ENCODE measurements at places on chromosomes 16 and 17.

DNA sequence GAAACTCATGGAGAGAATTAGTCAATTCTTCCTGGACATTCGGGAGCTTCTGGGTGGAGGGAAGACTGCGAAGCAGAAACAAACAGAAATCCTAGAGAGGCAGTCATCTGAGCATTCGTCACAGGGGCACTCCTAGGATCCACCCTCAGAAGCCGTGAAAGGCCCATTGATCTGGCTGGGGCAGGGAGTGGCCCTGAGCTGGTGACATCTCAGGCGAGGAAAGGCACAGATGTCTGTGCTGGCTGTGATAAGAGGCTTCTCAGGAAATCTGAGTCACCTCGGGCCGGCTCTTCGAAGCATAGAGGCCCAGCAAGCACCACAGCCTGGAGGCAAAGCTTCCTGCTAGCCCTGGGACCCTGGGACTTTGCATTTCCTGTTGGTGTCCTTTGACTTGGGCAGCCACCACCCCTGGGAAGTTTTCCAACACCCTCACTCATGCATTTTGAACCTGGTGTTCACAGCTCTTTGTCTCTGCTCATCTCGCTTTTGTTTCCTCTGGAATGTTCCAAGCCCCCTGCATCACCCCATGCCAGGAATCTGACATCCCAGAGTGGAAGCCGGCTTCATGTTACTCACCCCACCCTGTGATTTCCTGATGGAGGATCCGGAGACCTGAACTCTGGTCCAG lies 23.3 kb upstream of the CDRT4 start:
- DNase-seq, result peak; percentile 51

DNA sequence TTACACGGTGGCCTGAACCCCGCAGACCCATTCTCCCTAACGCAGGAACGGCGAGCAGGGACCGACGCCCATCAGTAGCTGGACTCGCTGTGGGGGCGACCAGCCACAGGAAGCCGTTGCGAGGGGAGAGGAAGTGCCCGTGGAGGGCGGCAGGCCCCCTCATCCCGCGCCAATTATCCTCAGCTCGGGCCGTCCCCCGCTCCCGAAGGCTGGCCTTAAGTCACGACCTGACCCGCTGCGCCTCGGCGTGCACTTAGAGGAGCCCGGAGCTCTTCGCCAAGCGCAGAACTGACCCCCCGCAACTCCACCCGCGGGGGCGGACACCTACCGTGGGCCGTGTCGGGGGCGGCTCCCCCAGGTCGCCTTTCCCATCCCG lies 401 bp downstream of the ARL16 start:
- no peak for DNase-seq

DNA sequence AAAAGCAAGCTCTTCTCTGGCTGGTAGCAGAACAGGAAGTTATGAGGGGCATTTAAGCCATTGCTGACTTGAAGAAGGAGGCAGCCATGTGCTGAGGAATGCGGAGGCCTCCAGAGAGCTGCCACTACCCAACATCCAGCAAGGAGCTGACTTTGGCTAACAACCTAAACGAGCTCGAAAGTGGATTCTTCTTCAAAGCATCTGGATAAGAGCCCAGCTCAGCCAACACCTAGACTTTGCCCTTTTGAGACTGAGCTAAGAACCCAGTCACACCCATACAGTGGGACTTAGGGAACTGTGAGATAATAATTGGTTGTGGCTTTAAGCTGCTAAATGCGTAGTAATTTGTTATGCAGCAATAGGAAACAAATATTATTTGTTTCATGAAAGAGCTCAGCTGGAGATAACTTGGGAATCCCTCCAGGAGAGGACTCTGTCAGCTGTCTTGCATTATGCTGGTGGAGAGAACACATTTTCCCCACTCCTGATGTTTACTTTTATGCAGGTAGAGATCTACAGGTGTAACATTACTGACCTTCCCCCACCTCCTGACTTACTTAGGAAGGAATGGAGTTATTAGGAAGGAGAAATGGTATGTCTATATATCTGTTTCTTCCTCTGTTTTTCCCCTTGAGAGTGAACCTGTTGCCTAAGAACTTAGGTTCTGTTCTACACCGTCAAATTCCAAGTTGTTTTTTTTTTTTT lies 52.7 kb upstream of the ZNF629 start:
- no peak for DNase-seq

GRCh38 chr17:48972749-48973097 lies 4.3 kb upstream of the GIP start:
- no peak for DNase-seq

DNA sequence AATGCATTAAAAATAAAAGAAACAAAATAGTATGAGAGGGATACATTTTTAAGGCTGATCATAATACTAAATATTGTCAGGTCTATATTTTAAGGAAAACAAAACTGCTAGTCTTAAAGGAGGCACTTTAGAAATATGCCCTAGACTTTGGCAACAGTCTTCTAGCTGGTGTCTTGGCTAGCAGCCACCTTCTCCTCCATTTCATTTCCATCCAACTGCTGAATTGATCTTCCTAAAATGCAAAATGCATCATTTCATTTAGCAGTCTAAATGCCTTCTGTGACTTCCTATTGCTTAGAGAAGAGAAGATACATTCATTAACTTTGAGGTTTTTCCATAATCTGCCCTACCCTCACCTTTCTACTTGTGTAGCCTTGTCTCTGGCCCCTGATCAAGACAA lies 1404.1 kb downstream of the CDH11 start:
- DNase-seq, result no peak

DNA sequence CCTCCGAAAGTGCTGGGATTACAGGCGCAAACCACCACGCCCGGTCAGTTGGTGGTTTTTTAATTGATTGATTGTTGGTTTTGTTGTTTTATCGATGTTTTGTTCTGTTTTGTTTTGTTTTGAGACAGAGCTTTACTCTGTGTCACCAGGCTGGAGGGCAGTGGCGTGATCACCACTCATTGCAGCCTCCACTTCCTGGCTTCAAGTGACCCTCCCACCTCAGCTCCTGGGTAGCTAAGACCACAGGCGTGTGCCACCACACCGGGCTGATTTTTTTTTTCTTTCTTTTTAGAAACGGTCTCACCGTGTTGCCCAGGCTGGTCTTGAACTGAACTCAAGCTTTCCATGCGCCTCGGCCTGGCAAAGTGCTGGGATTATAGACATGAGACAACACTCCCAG lies 12.4 kb downstream of the FAM234A start:
- no peak for DNase-seq

- peak; percentile 67 for DNase-seq
Observed at GRCh38 chr17:59838052-59838916, 54.5 kb downstream of the TUBD1 start.

DNA sequence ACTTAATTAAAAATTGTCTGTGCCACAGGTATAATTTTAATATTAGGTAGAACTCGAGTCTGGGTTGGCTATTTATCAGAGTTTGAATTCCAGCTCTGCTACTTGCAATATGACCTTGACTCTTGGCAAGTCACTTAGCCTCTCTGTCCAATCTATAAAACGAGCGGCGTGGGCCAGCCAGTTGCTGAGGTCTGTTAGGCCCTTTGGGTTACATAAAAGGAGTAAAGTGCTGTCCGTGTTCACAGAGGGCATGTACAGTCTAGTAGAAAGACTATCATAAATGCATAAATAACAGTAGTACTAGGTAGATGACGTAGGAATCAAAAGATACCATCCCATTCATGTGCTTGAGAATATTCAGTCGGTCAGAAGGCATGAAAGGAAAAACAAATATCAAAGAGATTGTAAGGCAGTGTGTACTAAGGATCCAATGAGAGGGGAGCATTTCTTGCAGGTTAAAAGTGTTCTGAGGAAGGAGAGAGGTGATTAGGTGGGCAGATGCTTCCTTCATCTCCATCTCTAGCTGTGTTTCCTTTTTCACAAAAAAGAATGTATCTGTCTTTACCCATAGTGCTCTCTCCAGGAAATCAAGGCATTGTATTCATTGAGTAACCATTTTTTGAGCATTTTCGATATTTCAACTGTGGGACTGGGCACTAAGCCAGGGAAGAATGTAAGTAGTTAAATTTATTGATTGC lies 2.4 kb downstream of the TNRC6A start:
- DNase-seq, result no peak

DNA sequence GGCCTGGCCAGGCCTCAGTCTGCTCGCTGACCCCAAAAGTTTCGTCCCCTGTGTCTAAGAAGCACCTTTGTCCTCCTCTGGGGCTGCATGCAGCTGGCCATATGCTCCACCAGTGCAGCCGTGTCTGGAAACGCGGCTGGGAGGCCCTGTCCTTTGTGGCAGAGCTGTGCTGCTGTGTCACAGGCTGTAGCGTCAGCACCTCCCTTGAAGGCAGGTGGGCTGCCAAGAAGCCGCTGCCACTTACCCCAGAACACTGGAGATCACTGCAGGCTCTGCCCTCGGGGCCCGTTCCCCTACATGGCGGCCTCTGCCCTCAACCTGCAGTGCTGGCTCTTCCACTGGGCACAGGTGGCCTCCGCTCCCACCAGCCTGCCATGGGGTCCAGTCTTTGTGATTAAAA lies 15.7 kb upstream of the MC1R start:
- DNase-seq, result no peak

GRCh38 chr17:45150911-45151809 lies 2.9 kb downstream of the HEXIM1 start:
- no peak for DNase-seq

GRCh38 chr17:33889040-33889439 lies 366.0 kb upstream of the CCL2 start:
- no peak for DNase-seq

- no peak for DNase-seq
Observed at GRCh38 chr16:89084411-89084810, 9.2 kb upstream of the ACSF3 start.

- DNase-seq, result no peak
Observed at GRCh38 chr17:48640858-48641180, 14.7 kb upstream of the HOXB9 start.

GRCh38 chr17:27764589-27764988 lies 35.7 kb downstream of the NOS2 start:
- no peak for DNase-seq

GRCh38 chr17:58376472-58377000 lies 24.5 kb upstream of the SUPT4H1 start:
- no peak for DNase-seq

- no peak for DNase-seq
Observed at GRCh38 chr17:56447171-56447570, 146.3 kb upstream of the NOG start.

DNA sequence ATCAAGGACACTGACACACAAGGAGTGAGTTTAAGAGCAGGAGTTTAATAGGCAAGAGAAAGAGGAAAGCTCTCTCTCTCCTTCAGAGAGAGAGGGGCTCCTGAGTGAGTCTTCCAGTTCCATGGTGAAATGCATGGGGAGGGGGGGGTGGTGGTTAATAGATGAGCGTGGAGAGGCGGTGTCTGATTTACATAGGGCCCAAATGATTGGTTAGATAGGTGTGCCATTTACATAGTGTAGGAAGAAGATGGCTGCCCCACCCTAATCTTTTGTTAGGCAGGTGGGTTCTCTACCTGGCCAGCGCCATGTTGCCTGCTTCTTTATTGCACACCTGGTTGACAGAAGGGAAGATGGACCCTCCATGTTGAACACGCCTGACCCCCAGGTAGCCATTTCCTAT lies 250.0 kb upstream of the CACNG5 start:
- DNase-seq, result no peak

DNA sequence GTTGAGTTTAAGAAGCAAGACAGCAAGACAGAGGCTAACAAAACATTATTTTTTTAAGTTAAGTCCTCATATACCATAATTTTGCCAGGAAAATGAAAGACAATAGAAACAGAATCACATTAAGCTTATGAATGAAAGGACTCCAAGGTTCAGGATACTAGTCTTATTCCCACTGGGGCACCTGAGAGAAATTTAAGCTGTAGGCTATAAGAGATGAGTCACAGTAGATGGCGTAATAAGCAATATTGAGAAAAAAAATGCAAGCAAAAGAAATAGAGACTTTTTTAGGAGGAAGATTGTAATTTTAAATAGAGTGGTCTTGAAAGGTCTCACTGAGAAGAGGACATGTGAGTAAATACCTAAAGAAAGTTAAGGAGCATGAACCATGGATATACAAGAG lies 57.1 kb upstream of the KIF2B start:
- DNase-seq, result no peak

GRCh38 chr16:64478252-64478906 lies 643.5 kb downstream of the CDH11 start:
- DNase-seq, result no peak

- no peak for DNase-seq
Observed at GRCh38 chr17:43827596-43827995, 5.3 kb downstream of the MPP3 start.

GRCh38 chr17:19539841-19540311 lies 6.2 kb downstream of the SLC47A1 start:
- DNase-seq, result no peak

DNA sequence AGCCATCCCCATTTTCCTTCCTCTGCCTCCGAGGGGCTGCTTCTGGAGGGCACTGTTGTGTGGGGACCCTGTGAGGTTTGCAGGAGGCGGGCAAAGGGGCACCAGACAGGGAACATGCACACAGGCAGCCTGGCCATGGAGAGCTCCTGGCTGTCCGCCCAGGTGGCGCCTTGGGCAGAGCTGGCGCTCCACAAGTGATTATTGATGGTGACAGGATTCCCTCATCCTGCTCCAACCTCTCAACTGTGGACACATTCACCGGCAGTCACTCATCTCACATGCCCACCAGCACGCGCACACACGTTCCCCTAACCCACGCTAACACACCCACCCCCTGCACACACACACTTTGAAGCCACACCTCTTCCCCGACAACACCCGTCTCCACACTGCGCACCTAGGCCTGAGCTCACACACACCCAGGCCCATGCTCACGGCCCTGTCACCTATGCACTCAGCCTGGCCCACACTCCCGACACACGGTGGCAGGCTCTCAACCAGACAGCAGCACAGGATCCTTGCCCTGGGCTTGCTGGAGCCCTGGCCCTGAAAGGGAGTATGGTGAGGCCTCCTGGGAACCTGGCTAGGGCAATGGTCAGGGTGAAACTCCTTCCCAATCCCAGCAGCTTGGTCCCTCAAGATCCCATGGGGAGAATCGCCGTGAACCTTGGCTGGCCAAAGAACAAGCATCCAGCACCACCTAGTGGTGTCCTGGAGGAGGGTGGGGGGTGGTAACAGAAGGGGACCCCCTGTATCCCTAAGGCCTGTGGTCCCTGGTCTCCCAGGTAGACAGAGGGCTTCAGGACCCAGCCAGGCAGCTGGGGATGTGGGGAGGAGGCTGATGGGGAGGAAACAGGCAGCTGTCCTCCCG lies 3.6 kb downstream of the PNMT start:
- DNase-seq, result no peak

GRCh38 chr16:9787717-9788116 lies 394.5 kb downstream of the GRIN2A start:
- DNase-seq, result no peak

DNA sequence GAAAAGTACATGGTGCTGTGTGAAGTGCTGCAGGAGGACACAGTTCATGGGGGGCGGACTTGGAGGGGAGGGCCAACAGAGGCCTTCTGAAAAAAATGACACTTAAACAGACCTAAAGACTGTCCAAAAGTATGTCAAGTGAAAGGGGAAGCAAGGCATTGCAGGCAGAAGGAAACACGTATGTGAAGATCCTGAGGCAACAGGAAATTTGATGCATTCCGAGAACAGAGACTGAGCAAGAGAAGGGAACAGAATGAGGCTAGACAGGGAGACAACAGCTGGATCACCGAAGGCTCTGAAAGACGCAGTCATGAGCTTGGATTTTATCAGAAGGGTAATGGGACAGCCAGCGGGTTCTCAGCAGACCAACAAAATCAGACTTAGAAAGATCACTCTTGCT lies 1.1 kb downstream of the IFT20 start:
- DNase-seq, result no peak

- no peak for DNase-seq
Observed at GRCh38 chr17:61668486-61668885, 77.5 kb upstream of the NACA2 start.

GRCh38 chr17:66437476-66438026 lies 135.1 kb downstream of the PRKCA start:
- DNase-seq, result peak; percentile 32
